ENCODE measurements at places on chromosomes 1 and 21. TPM values are rescaled to one million over a fixed set of nuclear protein-coding genes. Genes with fewer than 3 reads are reported as not detected.
A peak's percentile ranks its signal among the peaks of the same experiment; 100 is the strongest.

Gene GPR37L1
- total RNA-seq = not detected

Gene BEST4
- total RNA-seq = 0.10 TPM

Gene ARHGAP30
- total RNA-seq = 4.0 TPM

Gene TAS1R3
- 0.30 TPM for total RNA-seq

DNA sequence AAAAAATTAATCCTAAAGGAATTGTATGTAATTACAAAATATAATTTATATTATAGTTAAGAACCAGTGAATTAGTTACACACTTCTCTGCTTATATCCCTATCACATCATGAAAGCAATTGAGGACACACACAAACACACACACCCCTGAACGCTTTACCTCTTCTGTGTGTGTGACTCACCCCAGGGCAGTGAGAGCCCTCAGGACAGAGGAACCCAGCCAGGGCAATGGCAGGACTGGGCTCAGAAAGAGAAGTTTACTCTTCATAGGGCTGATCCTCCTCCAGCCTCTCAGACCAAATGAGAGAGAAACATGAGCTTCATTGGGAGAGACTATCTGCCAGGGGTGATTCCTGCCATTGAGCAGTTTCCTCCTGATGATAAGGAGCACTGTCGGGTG lies 38.1 kb downstream of the SLC44A3 start:
- no peak for DNase-seq

GRCh38 chr1:218917656-218918055 lies 256.0 kb upstream of the LYPLAL1 start:
- no peak for DNase-seq

- peak; percentile 87 for DNase-seq
Measured at GRCh38 chr1:119674835-119675289, 26.8 kb upstream of the ZNF697 start.

GRCh38 chr21:34770576-34770975 lies 101.8 kb downstream of the CLIC6 start:
- no peak for DNase-seq

DNA sequence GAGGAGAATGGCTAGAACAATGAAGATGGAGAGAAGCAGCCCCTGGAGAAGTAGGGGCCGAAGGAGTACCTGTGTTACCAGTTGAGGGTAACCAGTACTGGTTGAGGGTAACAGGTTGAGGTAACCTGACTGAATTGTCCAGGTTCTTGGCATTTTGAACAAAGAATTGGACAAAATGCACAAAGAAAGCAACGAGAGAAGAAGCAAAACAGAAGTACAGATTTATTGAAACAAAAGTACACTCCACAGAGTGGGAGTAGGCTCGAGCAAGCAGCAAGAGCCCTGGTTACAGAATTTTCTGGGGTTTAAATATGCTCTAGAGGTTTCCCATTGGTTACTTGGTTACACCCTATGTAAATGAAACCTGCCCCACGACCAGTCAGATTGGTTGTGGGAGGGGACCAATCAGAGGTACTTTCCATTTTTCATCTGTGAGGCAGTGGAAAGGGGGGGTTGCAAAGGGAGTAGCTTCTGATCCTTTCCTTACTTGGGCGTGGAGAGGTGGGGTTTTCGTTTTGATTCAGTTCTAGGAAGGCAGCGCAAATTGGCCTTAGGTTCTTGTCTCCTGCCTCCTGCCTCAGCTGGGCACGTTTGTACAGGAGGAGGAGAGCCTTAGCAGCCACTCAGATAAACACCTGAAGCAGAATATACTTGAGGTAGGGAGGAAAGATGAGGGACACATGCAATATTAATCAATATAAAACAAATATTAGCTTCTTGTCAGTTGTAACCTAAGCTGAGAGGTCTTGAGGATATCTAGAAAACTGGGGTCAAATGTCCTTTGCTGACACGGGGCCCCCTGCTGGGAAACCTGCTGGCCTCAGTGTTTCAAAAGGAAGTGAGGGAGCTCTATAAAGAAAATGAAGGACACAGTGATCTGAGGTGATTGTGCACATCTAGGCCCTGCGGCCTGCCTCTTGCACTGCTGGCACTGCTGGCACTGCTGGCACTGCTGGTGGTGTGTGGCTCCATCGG lies 14.3 kb upstream of the LSM10 start:
- DNase-seq = no peak

Measured in left lobe of liver (tissue), 2 donors.